Activated CD4-positive, CD25-positive, alpha-beta regulatory T cell (primary cell): ENCODE measurements at places on chromosomes 13 and 19.

- DNase-seq = no peak
Measured at GRCh38 chr13:51862957-51863356, 1.2 kb downstream of the CCDC70 start.

DNA sequence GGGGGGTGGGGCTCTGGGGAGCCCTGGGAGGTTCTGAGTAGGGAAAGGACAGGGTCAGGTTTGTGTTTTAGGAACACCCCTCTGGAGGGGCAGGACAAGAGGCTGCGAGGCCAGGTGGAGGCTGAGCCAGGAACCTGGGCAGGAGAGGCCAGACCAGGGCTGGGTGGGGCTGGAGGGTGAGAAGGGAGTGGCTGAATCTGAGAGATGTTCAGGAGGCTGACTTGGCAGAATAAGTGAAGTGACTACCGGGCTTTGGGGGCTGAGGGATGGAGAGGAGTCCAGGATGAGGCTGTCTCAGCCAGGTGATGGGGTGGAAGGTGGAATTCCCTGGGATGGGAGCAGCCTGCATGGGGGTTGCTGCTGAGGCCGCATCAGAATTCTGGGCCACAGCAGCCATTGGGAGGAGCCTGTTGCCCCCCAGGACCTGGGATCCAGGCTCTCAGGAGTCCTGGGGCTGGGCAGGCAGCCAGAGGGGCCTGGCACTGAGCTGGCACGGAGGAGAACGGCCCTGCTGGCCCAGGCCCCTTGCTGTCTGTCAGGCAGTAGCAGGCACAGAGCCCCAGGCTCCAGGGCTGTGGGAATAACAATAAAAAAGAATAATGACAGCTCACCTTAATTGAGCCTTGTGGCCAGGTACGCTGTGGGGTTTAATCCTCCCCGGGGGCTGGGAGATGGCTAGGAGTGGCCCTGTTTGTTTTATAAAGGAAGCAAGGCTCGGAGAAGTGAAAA is 3.3 kb downstream of the PPP5C start:
- DNase-seq = no peak

- peak; percentile 50 for DNase-seq
Measured at GRCh38 chr19:50330365-50331078, 1.3 kb upstream of the KCNC3 start.

- no peak for DNase-seq
Measured at GRCh38 chr19:31538879-31539278, 189.6 kb upstream of the TSHZ3 start.

DNA sequence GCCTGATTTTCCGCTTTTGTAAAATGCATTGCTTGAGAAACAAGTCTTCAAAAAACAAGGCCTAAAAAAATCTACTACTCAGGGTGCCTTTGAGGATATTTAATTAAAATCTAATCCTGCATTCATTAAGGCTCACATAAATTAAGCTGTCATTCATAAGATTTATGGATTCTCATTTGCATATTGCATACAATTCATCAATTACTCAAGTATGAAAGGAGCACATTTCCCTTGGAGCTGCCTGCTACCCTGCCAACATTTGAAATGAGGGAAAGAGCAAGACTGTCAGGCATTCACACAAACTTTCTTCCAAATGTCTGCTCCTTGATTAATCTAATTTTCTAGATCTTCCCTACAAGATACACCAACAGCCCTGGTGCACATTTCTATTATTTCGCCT is 140.0 kb downstream of the DACH1 start:
- no peak for DNase-seq

DNA sequence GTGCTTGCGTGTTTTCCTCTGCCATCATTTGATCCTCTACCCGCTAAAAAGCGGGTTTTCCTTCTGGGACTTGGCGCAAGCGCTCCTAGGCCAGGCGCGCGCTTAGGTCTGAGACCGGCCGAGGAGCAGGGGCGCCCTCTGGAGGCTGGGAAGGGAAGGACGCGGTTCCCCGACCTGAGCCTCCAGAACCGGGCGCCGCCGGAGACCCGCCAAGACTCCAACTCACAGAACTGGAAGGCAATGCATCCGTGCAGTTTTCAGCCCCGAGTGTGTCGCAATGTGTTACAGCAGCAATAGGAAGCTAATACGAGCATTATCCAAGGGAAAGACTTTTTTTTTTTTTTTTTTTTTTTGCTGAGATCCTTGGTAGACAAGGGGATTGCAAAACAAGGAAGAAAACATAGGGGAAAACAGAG is 190.9 kb downstream of the COL4A1 start:
- DNase-seq = peak; percentile 5

DNA sequence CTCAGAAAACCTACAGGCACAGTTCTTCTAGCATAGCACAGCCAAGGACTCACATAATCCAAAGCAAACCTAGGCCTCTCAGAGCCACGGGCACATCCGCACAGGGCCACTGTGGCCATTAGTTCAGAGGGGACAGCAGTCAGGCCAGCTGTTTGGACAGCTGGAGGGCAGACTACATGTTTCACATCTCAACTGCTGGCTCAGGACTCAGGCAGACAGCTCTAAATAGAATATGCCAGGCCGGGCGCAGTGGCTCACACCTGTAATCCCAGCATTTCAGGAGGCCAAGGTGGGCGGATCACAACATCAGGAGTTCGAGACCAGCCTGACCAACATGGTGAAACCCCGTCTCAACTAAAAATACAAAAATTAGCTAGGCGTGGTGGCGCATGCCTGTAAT is 26.8 kb downstream of the SAFB2 start:
- no peak for DNase-seq

GRCh38 chr13:45231305-45231704 is 30.5 kb upstream of the KCTD4 start:
- no peak for DNase-seq

DNA sequence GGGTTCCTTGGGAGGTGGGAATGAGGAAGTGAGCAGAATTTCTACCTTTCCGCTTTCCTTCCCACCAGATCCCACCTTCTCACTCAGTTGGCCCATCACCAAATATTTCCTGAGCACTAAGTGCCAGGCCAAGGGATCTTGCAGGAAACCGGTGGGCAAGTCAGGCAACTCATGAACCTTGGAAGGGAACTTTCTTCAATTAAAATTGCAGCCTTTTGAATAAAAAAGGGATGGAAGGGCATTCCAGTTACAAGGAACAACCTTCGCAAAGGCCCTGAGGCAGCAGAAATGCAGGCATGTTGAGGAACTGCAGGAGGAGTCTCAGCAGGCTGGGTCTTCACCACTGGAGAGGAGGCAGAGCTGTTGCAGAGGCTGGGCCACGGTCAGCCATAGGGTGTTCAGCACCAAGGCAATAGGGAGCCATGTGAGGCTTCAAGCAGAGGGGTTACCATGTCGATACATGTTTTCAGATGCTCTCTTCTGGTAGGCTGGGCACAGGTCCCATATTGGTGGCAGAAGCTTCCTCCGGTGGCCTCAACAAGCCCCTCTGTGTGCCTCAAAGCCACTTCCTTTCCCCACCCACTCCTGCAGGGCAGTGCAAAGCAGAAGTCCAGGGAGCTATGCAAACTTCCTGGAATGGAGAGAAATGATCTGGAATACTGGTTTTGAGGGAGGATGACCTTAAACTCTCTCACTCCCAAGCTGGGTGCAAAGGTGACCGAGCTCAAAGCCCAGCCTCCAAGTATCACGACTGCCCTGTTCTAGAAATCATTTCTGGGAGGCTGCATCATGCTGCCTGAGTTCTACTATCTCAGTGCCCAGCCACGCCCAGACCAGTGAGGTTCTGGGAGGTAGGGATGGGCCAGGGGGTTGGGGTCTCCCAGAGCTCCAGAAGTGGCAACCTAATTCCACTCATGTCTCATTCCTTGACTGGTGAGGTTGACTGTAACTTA is at the start of gene FUT6:
TSS of gene FUT6 (minus strand) at position 638 of the 953 bp plus-strand sequence. CDS start 7,135 bp downstream, outside the sequence.
- DNase-seq = no peak

DNA sequence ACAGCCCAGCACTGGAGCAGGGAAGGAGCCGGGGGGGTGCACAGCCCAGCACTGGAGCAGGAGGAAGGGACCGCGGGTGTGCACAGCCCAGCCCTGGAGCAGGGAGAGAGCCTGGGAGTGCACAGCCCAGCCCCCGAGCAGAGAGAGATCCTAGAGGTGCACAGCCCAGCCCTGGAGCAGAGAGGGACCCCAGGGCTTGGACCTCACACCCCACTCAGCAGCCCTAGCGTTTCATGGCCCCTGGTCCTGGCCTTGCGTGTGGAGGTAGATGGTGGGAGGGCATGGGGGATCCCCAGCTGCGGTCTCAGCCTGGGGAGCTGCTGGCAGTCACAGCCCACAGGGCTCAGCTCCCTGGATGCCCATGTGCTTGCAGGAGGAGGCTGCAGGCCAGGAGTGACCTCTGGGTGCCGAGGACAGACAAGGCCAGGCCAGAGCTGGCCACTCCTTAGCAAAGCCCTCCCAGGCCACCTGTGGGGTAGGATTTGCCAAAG is 25.1 kb downstream of the GAS6 start:
- DNase-seq = no peak

DNA sequence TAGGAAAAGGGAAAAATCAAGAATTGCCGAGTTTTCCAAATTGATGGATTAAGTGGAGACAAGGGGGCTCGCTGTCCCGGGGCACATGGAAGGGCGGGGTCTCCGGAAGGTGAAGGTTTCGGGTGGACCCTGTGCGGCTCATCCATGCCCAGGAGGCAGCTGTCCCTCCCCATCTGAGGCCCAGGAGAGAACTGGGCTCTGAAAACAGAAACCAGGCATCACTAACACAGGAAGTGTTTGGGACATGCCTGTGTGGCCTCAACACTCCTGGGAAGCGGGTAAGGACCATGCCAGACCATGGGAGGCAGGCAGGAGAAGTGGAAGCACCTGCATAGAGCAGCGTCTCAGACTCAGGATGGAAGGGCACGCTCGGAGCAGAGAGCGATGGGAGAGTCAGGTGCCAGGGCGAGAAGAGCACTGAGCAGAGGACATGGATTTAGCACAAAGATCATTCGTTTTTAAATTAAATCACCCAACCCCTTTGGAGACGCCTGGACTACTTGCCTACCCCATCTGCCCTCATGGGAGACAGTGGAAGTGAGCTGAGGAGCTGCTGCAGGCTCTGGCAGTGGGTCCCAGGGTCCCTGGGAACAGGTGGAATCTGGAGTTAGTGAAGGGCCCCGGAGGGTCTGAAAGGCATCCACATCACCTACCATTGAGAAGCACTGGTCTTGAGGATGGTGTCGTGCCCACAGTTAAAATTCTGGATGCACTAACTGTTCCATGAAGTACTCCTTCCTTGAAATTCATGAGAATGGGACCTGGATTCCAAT is 183.2 kb upstream of the SOX1 start:
- DNase-seq = no peak

- DNase-seq = no peak
Measured at GRCh38 chr13:113927661-113928581, 46.0 kb downstream of the C13orf46 start.

DNA sequence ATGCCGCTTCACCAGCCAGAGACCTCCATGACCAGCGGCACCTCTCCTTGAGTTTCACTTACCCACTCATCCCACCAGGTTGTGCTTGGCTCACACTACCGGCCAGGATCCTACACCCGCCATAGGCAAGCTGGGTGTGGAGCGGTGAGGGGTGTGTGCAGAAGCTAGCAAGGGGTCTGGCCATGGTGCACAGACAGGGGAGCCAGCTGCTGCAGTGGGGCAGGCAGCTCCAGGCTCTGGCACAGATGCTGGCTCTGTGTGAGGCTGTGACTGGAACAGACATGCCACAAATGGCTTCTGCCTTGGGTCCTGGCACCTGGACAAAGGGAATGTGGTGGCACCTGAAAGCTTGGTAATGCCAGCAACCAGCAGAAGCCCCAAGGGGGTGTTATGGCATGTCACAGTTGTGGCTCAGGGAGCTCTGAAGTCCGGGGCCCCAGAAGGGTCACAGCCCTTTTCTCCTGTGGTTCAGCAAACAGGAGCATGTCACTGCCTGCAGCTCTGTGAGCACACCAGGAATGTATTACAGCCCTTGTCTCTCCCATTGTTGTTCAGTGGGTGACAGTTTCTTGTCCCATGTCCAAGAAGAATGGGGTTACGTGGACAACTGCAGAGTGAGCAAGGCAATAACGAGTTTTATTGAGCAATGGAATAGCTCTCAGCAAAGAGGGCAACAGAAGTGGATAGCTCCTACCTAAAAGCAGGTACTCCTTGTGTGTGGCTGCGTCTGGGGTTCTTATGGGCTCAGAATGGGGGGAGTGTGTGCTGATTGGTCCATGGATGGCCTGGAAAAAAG is 2791.0 kb upstream of the PCDH20 start:
- DNase-seq = no peak

DNA sequence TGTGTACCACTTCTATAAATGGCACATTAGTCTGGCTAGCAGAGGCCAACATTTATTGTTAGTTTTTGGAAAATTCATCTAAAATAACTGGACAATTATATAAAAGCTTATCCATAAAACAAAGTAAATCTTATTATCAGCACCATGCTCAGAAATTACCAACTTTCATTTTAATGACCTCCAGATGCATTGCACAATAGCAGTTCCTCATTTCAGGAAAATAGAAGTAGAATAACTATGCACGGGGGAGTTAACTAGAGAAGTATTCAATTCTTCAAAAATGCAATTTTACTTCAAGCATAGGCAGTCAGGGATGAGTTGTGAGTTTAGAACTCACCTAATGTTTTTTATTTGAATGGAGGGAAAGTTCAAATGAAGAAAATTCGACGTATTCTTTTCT is 1023.5 kb downstream of the PCDH17 start:
- DNase-seq = no peak

DNA sequence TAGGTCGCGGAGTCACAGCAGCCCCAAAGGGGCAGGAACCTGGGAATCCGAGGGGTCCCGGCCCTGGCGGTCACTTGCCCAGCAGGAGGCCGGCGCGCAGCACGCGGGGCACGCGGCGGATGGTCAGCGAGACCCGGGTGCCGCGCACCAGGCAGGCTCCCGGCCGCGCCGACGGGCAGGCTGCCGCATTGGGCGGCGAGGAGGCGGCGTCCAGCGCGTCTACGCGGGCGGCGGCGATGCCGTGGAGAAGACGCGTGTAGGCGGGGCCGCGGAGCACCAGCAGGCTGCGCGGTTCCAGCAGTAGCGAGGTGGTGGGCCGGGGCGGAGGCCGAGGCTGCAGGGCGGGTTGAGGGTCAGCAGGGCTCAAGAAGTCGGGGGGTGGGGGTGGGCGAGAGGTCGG is 607 bp upstream of the SYNE4 start:
- no peak for DNase-seq

GRCh38 chr19:43462785-43463380 is 2.5 kb downstream of the LYPD3 start:
- DNase-seq = no peak

- no peak for DNase-seq
Measured at GRCh38 chr19:1587872-1588271, 4.8 kb downstream of the MBD3 start.

DNA sequence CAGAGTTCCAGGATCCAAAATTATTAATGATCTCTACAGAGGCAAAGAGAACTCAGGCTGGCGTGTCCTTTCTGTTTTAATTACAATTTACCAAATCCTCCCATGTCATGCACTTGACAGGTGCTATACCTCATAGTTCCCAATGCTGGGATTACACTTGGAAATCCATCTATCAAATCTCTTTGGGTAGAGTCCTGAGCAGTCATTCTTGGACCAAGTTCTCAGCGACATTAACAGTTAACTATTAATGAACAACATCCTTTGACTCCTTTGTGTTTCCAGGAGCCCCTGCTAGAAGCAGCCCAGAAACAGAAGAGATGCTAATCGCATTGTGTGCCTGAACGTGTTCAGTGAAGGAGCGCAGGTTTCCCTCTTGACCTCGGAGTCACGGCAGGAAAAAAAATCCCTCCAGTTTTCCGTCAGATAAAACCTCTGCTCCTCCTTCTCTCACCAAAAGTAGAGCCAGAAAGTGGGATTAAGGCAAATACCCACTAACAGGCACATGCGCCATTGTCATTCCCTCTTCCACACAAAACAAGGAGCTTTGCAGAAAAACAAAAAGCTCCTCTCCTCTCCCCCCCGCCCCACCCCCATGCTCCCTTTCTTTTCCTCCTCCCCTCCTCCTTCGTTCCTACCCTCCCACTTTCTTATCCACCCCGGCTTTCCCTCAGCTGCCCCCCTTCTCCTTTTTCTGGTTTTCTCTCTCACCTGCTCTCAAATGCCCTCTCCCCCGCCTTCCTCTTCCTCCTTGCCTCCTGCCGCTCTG is 224.7 kb downstream of the ZIC5 start:
- DNase-seq = no peak
